ENCODE measurements at places on chromosomes 2 and 18. TPM values are rescaled to one million over a fixed set of nuclear protein-coding genes. Genes with fewer than 3 reads are reported as not detected.

The SPP2 gene
- not detected for total RNA-seq

The RUFY4 gene
- total RNA-seq: not detected

The C2orf81 gene
- total RNA-seq: 1.0 TPM

The FRZB gene
- total RNA-seq: 38.0 TPM

The LYPD1 gene
- total RNA-seq: 3.6 TPM

GRCh38 chr2:58215429-58215828, 25.7 kb downstream of the FANCL start:
- no peak for DNase-seq

DNA sequence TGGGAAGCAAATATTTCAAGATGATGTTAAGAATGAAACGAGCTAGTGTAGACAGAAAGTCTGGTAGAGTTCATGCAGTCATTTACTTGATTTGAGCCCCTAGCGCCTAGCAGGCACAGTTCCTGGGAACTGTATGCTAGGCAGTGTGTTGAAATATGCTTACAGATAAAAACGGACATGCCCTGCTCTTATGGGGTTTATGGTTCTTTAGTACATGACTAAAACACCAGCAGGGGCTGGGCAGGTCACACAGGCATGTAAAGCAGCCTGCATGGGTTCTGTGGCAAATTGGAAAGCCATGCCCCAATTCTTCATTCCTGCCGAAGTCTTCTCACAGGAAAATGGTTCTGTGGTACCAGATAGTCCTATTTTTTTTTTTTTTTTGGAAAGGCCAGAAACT, 27.3 kb upstream of the MGAT5 start:
- no peak for DNase-seq

DNA sequence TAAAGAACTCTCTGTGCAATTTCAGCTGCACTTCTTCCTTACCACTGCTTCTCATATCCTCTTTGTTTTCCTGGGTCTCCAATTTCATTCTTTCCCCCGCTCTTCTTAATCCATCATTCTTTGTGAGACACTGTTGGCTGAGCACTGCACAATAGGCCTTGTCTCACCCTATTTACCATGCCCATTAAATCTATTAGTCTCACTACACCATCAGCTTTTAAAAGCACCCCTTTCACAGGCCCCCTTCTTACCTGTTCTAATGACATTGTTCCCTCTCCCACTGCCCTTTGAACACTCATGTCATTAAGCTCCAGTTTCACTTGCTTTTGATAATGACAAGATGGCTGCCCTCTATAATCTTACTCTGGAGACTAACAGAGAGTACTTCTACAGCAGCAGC, 404.1 kb upstream of the ACVR2A start:
- DNase-seq: no peak

DNA sequence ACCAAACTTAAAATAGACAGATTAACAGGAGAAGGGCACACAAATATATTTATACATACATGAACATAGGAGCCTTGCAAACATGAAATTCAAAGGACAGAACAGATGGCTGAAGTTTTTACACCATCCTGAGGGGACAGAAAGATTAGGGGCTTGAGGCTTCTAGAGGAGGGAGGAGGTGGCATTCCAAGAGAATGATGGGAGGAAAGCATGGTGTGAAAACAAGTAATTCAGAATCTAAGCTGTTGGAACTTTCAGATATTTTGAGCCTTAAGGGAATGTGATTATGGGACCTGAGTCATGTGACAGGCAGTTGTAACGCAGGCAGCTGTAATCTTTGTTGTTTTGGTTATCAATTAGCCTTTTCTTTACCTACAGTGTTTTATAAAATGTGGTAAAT, 225.2 kb upstream of the SPOPL start:
- DNase-seq: no peak

DNA sequence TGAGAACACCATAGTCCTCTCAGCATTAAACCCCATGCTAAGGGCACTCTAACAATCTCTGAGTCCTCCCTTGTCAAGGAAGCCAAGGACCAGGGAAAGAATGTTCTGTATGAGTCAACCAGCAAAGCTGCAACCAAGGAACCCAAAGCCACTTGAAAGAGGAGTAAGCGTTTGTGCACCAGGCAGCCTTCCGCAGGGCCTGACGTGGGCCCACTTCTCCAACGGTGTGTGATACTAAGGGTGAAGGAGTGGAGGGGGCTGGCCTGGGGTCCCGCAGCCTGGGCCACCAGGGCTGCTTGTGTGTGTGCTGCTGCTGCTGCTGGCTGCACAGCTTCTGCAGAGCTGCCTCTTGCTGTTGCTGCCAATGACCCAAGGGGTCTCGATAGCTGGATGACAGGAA, 30.1 kb upstream of the GALNT14 start:
- no peak for DNase-seq

DNA sequence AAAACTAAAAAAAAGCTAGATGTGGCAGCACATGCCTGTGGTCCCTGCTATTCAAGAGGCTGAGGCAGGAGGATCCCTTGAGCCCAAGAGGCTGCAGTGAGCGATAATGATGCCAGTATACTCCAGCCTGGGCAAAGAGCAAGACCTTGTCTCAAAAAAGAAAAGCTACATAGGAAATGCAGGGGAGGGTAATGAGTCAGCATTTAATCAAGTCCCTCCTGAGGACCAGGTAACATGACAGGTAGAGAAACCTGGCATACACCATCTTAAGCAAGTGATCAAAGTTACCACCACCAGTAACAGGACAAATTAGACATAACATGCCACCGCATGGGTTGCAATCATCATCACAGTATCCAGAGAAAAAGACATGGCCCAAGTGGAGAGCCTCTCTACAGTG, 25.8 kb downstream of the MYO5B start:
- no peak for DNase-seq

DNA sequence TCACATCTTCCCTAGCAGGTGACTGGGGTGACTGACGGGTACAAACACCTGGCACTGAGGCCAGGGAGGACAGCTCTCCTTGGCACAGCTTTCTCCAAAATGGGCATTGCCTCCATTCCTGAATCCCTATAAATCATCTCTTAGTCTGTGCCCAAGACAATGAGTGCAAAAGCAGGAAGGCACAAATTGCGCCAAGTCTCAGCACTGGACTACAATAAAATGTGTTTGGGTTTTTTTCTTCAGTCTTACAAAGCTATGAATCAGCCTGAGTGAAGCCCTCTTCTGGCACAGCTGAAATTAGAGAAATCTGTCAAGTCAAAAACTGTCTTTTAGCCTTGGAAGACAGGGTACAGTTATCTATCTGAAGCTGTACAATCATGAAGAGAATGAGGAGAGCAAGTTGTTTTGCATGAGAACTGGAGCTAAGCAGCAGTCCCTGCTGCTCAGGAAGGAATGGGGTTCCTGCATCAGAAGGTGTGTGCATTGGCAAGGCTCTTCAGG, 90.8 kb downstream of the EPB41L3 start:
- DNase-seq: no peak

DNA sequence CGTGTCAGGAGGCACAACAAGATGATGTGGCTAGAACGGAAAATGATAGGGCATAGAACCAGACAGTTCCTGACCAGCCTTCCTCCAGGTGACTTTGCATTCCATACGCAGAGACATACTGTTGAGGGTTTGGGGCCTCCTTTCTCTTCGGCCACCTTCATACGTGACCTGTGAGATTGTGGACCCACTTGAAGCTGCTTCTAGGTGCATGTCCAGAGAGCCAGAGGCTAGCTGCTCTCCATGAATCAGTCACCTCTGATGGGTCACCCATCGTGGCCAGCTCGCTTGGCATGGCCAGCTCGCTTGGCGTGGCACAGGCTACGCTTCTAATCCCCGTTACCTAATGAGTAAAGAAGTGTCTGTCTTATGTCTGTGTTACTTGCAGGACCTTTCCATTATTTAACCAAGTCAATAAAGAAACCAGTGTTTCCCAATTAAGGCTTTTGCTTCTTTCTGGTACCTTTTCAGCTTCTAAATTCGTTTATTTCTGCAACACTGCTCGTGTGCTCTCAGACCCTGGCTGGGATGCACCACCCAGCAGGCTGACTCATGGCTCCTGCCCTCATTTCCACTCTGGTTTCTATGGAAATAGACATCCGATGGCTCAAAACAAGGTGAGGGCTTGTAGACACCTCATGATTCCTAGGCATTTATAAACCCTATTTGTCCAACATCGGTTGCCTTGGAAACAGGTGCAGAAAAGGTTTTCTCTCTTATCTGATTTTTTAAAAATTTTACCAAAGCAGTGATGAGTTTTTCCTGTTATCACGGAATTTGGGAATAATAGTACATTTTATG, 86.7 kb upstream of the B3GNT7 start:
- DNase-seq: no peak

DNA sequence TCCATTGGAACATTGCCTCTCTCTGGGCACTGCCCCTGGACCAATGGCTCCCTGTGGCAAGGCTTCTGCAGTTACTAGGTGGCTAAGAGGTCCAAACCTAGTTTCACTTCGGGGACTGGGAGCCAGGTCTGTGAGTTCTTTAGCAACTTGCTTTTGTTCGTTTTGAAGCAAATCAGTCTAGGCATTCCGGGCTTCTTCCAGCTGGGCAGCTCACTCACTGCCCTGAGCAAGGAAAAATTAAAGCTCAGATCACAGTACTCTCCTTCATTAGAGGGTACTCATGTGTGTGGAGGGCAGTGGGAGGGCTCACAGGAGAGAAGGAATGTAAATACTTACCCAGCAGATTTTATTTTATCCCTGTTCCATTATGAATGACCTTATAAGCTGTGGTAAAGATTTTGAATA, 80.3 kb downstream of the SPP2 start:
- no peak for DNase-seq

GRCh38 chr2:107338059-107338458, 452.1 kb upstream of the ST6GAL2 start:
- no peak for DNase-seq

DNA sequence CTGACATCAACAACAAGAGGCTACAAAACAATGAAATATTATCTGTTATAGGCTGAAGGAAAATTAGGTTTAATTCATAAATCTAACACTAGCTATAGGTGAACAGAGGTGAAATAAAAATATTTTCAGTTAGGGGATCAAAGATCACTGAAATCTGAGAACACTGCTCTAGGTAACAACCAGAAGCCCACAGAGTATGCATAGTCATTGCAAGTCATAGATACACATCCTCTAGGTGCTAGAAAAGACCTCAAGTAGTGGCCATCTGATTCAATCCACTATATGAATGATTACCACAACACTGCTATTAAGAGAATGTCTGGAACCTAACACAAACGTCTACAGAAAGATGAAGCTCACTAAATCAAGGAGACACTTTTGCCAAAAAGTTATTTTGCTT, 264.6 kb upstream of the CYP26B1 start:
- no peak for DNase-seq

DNA sequence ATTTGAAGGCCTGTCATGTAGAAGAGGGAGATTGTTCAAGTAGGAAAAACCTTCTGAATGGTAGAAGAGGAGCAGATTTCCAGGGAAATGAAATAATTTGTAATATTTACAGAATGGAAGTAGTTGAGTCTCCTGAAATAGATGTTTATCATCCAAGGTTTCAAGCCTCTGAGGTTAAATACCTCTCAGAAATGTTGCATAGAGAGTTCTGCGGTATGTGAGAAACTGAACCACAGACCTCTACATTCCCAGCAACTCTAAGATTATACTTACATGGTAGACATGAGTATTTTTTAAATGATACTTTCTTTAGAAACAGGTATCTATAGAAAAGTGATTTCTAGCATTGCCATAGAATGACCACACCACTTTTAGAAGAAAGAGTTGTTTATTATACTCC, 379.8 kb upstream of the FANCL start:
- no peak for DNase-seq

GRCh38 chr2:160332318-160332717, 132.2 kb upstream of the ITGB6 start:
- DNase-seq: no peak

DNA sequence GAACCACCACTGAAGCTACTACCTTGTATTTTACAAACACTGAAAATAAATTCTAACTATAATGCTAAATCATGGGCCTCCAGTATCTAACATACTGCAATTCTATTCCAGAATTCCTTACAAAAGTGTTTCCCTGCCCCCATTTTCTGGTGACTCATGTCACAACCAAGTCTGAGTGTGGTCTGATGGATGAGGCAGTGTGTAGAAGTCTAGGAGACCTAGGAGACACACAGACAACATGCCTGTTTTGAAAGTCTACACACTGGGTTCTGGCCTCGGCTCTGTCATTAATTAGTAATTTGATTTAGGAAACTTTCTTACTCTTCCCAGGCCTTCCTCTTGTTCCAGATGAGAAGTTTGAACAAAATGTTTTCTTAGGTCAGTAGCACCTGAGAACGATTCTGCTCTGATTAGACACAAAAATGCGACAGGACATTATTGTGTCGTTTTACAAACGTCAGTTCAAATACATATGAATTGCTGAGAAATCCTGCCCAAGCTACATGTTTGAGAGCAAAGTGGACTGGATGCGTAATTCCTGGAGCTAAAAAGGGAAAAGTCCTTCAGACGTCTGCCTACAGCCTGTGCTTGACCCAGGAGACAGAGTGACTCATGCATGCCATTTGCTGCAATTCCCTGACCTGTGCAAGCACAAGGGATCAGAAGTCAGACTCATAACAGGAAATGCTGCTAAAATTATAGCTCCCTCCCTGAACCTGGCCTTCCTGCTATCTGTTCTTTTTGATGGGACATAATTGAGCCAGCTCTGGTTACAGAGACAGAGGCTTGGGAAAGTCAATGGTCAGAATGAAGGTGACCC, 494.4 kb downstream of the SOX11 start:
- peak; percentile 18 for DNase-seq

GRCh38 chr2:20450201-20450999, 3.5 kb downstream of the RHOB start:
- peak; percentile 95 for DNase-seq

GRCh38 chr2:22273853-22274252, 1111.1 kb upstream of the KLHL29 start:
- no peak for DNase-seq

DNA sequence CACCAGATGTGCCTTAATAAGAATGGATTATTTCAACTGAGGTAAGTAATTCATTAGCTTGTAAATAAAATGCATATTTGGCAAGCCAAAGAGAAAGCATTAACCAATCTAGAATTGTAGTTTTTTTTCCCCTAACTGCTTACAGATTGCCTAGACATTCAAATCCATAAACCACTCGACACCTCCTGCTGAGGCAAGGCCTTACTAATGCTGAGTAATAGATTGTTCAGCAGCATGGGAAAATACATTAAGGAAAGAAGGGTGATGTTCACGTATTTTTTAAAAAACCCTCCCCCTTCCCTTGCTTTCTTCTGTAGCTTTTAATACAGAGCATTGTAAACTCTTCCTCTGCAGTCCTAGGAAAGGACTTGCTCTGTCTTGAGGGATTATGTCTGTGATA, 17.0 kb upstream of the LINC00305 start:
- no peak for DNase-seq

- DNase-seq: no peak
Observed at GRCh38 chr2:223107825-223108224, 55.8 kb downstream of the KCNE4 start.

DNA sequence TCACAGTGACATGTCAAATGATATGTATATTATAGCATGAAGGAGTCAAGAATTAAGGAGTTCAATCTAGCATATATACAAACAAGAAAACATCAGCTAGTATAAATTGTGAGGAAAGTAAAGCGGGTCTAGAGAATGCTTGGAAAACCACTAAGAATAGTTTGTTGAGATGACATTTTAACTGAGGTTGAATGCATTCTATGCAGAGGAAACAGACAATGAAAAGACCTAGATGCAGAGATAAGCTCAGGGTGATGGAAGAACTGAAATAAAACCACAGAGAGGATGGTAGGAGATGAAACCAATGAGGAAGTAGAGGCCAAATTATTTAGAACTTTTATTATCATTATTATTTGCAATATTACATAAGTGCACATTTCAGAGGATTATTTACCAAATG, 803.6 kb upstream of the FANCL start:
- no peak for DNase-seq

- no peak for DNase-seq
Observed at GRCh38 chr18:45169610-45170009, 445.7 kb upstream of the SLC14A2 start.
